ENCODE measurements at places on chromosomes 6 and 20.

DNA sequence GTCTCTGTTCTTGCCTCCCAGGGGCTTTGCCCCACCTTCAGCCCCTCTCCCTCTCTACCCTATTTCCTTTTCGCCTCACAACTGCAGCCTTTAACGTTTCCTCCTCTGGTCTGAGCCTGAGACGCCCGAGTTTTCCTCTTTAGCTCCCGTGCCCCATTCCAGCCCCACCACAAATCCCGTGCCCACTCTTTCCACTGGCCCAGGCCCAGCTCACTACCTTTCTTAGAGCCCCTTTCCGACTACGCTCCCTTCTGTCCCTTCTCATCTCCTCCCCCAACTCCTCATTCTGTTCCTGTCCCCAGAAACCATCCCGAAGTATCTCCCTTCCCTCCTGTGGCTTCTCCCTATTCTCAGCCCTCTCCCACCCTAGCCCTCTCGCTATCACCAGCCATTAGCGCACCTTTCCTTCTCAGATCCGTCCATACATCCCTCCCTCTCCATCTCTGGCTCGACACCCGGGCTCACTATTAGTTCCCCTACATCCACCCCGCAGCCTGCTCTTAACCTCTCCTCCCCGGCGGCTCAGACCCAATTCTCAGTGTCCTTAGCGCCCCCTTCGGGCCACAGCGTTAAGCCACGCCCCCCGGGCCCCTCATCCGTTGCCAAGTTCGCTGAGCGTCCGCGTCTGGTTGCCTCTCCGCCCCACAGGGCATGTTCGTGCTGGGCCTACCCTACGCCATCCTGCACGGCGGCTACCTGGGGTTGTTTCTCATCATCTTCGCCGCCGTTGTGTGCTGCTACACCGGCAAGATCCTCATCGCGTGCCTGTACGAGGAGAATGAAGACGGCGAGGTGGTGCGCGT is 2.7 kb downstream of the SLC32A1 start:
- DNase-seq = peak; percentile 23

GRCh38 chr6:129543981-129544380 is 166.0 kb downstream of the ARHGAP18 start:
- DNase-seq = no peak

DNA sequence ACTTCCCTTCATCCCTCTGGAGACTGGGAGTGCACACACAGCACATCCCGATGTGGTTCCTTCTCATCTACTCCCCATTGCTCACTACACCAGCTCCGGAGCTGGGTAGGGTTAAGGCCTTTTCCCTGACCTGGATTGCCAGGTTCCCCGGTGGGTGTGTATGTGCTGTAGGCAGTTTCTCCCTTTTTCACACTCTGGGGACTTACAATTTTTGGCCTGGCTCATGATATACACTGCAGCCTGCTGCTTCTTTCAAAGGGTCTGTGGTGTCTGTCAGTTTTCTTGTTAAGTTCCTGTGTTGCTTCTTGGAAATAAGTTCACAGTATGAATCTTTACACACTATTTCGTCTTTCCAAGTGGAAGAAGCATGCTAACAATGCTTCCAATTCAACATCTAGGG is 405.5 kb downstream of the UTRN start:
- DNase-seq = no peak

DNA sequence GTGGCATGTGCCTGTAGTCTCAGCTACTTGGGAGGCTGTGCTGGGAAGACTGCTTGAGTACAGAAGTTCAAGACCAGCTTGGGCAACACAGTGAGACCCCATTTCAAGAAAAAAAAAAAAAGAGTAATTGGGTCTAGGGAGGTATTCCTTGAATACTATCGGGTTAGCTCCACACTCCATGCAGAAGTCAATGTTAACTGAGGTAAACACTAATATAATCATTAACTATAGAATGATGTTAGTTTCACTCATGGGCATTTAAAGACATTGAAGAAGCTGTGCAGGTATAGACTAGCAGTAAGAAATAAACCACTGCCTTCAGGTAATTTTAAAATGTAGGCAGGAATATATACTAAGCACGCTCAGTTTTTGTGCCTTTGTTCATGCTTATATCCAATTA is 32.6 kb downstream of the MDN1 start:
- DNase-seq = no peak

DNA sequence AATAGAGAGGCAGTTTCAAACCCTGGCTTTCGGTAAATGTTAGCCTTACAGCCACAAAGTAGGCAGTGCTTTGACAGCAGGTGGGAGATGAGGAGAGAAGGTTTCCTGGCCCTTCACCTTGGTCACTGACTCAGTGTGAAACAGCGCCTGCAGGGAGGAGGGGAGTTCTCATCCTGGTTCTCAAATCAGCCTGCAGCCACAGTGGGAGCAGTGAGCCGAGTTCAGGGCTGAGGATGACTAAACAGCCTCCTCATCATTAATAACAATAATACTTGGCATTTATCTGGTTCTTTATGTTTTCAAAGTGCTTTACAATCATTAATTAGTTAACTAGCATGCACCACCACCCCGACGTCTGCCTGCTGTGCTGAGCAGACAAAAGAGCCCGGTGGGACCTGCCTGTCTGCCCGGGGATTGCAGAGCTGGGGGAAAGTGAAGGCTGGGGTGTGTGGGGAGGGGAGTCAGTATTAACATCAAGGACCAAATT is 59.6 kb downstream of the PRDM1 start:
- no peak for DNase-seq

DNA sequence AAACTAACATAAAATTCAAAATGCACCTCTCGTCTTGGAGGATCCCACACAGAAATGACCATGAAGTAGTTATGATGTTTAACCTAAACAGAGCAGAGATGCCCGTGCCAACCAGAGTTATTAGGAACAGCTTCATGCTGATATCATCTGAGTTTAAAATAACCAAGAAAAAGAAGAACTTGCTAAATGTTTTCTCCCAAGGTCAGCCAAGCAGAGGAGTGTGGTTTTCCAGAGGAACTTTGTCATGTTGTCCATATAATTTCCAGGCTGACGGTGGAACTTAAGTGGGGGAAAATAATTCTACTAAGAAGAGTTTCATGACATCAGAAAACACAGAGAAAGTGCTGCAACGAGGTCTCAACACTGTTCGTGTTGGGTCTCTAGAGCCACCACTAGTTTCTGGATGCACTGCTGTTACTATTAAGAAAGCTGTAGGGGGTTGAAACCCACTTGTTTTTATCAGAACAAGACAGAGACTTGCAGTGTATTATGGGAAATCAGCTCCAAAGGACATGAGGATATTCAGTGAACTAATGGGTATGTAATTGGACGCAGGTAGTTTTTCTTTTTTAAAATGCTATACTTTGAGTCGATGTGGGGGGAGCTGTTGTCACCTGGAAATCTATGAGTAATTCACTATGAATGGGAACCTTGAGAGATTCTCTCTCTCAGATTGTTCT is 5.2 kb downstream of the AGPAT4 start:
- no peak for DNase-seq

GRCh38 chr20:4661191-4661590 is 60.5 kb upstream of the PRND start:
- DNase-seq = peak; percentile 32

DNA sequence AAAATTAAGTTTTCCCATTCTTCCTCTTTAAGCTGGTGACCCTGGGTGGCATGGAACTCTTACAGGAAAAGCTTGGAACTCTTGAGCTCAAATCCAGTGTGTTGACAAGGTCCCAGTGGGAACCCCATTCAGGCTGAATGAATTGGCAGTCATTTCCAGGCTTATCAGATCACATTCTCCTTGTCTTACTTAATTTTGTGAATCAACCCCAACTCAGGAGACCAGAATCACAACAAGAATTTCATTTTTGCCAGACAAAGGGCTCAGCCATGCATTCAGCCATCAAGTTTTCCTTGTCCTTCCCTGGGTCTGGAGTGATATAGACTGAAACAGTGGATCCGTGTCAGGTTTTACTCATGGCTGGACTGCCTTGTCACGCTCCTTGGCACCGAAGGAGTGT is 92.1 kb upstream of the EEF1E1 start:
- DNase-seq = no peak

DNA sequence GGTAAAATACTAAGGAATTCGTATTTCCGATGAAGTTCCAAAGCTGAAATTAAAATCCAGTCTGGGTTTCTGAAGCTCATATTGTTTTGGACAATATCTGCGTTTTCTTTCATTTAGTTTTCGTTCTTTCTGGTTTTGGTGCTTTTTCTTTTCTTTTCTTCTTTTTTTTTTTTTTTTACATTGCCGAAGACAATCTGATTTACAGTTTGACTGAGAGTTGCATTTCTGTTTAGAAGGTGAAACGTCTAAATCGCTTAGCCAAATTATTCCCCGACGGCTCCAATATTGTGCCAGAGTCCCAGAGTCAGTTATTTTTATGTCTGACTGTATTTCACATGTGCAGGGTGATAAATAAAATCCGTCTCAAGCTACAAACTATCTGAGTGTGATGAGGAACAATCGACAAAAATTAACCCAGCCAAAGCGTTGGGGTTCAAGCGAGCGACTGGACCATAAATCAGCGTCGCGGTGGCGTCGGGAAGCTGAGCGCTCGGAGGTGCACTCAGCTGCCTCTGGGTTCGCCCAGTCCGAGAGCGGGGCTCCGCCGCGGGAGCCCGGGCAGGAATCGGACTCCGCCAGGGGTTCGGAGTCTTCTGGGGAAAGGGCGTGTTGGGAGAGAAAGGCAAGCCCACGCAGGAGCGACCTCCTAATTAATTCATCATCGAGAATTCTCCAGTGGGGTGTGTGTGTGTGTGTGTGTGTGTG is 8.2 kb upstream of the TBX18 start:
- DNase-seq = no peak

DNA sequence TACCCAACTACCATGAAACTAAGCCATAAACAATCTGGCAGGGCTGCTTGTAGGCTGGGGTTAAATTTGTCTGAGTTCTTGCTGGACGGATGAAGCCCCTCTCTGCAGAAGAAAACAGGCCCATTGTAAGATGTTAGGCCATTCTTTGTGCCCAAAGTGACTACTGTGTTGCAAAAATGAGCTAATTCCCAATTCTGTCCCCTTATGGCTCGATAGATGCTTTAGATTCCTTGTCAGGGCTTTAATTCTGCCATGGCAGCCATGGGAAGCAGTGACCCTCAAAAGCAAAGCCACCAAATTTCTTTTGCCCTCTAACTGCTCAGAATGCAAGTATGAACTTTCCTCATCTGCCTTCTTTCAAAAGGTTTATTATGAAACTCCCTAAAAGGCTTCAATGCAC is 45.2 kb downstream of the LAMA4 start:
- no peak for DNase-seq

GRCh38 chr6:139841794-139842215 is 467.4 kb upstream of the CITED2 start:
- DNase-seq = no peak

DNA sequence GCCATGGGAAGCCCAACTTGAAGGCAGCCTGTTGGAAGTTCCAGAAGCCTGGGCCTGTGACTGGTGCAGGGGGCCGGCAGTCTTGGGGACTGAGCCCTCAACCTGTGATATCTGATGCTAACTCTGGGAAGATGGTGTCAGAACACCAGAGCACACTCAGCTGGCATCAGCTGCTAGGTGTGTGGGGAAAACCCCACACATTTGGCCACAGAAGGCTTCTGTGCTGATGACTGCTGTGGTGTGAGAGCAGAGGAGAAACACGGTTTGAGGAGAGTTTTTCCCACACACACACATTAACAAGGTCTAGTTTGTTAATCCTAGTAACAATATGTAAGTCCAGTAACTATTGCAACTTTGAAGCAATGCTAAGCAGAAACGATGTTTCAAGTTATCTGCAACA is 78.0 kb downstream of the PSMB1 start:
- DNase-seq = no peak

- DNase-seq = no peak
Measured at GRCh38 chr6:34791164-34791700, 651 bp upstream of the BLTP3A start.

DNA sequence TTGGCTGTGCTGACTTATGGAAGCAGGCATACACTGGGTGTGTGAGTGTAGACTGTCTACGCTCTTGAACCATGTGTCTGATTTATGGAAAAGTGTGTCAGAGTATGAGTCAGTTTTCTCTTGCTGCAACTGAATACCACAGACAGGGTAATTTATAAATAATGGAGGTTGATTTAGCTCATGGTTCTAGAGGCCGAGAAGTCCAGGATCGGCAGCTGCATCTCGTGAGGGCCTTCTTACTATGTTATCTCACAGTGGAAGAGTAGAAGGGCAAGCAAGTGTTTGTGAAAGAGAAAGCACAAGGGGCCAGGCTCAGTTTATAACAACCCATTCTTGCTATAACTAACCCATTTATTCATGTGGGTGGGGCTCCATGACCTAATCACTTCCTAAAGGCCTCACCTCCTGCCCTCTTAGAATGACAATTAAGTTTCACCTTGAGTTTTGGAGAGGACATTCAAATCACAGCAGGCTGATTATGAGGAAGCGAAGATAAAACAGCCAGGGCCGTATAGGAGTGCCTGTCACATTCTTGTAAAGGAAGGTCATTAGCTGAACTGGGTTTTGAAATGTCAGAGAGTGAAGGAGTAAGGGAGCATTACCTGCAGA is 6.7 kb downstream of the GPR31 start:
- DNase-seq = no peak

GRCh38 chr6:92132457-92132856 is 1286.9 kb downstream of the EPHA7 start:
- DNase-seq = no peak

DNA sequence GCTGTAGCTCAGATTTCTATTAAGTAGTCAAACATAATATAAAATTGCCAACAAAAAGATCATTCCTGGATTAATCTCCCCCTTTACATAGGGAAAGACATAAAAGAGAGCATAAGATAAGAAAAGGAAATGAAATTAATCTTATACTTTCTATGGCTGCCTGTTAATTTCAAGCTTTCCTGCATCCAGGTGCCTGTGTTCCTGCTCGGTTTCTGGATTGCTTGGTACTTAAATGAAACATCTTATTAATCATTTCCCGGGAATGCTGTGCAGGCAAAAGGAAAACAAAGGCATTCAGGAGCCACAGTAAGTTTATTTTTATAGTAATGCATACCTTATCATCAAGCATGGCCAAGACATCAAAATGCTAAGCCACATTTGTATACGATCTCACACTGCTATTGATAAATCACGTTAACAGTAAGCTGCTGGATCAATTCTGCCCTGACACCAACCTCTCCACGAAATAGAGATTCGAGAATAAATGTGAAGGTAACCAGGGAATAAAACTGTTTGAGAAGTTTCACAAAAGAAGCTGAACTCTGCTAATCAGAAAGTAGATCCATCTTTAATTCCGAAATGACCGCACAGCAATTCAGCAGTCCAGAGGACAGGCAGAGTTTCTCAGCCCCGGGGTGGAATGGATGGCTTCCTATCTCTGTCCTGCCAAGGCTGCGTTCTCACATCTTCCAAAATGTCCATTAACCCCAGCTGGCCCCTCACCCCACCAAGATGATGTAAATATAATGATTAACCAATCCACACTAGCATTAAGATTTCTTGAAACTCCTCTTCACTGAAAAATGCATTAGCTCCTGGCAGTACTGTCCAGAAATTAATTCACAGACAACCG is 32.6 kb upstream of the APCDD1L start:
- no peak for DNase-seq

GRCh38 chr6:1322156-1322555 is 10.3 kb downstream of the FOXQ1 start:
- DNase-seq = no peak

All from T-helper 22 cell (primary cell).